Karpas-422 (cell line): ENCODE measurements at places on chromosomes 7 and 10. TPM values are rescaled to one million over a fixed set of nuclear protein-coding genes. Genes with fewer than 3 reads are reported as not detected.

Gene PTN
- 0.47 TPM in 1 of 2 replicates, not detected in the other for total RNA-seq

Gene WEE2
- 0.04 TPM in 1 of 2 replicates, not detected in the other for total RNA-seq

Gene LLCFC1
- total RNA-seq, result not detected in 2 replicates

Gene HNRNPA2B1
- 145 and 197 TPM in 2 replicates for total RNA-seq

Gene SFR1
- 2.0 and 4.3 TPM in 2 replicates for total RNA-seq

Gene TDRD1
- not detected in 2 replicates for total RNA-seq
